Suppressor macrophage (primary cell): ENCODE measurements at places on chromosomes 5 and 9.
A peak's percentile ranks its signal among the peaks of the same experiment; 100 is the strongest.

DNA sequence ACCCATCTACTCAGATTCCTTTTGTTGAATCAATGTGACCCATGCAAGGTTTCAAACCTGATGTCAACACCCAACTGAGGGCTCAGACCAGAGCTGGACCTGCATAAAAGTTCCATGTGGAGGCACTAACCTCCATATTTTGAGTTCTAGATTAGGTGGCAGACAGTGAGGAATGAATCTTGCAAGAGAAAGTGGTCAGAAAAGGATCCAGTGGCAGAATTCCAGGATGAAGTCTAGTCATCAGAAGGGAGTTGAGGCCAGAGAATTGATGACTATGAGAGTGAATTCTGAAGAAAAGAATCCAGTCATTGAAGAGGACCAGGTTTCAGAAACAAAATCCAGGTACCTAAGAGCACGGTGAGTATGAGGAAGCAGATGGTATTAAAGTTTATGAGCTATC is 205.1 kb upstream of the RGMB start:
- DNase-seq, result no peak

DNA sequence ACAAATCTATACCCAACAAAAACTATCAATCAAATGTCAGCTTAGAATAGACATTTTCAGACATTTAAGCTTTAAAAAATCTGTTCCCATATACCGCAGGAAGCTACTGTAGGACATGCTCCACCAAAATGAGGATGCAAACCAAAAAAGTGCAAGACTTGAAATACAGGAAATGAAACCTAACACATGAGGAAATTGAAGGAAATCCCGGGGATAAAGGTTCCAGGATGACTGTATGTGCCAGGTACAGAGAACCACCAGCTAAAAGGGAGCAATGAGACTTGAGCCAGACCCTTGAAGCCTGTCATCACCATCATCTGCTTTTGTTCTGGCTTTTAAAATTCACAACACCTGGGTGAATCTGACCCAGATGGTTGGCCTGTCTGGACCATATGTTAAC is 21.4 kb downstream of the DIAPH1 start:
- DNase-seq, result peak; percentile 68

DNA sequence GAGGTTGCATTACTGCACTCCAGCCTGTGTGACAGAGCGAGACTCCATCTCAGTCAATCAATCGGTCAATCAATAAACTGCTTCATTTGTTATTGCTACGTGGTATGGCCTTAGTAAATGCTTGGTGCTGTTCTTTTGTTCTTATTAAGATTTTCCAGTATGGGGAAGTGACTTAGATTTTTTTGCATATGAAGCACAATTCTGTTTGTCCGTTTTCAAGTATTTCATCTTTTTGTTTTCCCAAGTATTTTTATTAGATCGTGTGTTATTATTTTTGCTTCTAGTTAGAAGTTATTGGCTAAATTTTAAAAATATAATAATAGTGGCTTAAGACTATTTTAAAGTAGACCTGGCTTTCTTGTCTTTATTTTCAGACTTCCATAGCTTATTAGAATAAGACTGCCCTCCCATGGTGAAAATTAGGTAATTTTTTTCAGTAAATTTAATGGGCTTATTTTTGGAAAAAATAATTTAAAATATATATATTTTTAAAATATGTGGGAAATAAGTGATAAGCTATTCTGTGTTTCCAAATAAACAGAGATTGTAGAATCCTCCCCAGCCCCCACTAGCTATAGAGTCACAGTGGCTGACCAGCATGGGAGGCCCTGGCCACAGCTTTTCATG is 14.7 kb upstream of the OMD start:
- peak; percentile 12 for DNase-seq

GRCh38 chr9:27165670-27166069 is 56.6 kb downstream of the TEK start:
- DNase-seq, result no peak
